NCI-H345 (cell line): ENCODE measurements at places on chromosomes 12 and 14.

- no peak for DNase-seq
Observed at GRCh38 chr12:127239781-127240180, 1027.2 kb upstream of the TMEM132C start.

DNA sequence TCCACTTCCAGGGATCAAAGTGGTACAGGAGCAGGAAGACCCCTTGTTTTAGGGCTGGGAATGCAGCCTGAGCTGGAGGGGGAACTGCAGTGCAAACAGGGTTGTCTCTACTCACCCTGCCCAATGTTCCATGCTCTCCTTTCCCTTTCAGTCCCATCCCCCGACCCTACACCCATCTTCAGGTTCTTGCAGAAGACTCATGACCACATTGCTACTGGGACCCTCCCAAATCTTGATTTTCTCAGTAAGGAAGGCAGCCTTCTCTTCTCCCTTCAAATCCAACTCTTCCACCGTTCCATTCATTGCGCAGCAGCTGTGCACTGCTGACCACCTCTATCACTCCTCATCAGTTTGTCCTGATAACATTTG is 1.9 kb downstream of the SERPINA11 start:
- no peak for DNase-seq

DNA sequence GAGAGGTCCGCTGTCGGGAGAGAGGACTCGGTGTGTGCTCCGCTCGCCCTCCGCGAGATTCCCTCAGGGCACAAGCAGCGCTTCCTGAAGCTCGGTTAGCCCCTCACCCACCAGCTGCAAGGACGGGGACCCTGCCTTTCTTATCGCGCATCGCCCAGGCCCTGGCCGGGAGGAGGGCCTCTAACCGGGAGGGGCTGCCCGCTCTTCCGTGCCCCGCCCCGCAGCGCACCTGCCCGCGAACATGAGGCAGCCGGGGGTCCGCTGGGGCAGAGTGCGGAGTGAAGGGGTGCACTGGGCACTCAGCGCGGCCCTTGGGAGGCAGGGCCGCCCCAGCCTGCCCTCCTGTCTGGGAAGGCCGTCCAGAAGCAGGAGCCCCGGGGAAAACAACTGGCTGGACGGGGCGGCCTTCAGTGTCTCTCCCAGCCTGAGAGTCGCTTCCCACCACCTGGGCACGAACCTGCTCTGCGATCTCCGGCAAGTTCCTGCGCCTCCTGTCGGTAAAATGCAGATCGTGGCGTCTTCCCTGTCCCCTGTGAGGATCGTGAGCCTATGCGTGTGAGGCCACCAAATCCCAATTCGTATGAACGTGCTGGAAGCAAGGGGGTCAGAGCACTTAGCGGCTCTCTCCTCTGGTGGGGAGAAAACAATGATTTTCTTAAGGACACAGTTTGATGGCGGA is 28.0 kb upstream of the ADIPOR2 start:
- no peak for DNase-seq

DNA sequence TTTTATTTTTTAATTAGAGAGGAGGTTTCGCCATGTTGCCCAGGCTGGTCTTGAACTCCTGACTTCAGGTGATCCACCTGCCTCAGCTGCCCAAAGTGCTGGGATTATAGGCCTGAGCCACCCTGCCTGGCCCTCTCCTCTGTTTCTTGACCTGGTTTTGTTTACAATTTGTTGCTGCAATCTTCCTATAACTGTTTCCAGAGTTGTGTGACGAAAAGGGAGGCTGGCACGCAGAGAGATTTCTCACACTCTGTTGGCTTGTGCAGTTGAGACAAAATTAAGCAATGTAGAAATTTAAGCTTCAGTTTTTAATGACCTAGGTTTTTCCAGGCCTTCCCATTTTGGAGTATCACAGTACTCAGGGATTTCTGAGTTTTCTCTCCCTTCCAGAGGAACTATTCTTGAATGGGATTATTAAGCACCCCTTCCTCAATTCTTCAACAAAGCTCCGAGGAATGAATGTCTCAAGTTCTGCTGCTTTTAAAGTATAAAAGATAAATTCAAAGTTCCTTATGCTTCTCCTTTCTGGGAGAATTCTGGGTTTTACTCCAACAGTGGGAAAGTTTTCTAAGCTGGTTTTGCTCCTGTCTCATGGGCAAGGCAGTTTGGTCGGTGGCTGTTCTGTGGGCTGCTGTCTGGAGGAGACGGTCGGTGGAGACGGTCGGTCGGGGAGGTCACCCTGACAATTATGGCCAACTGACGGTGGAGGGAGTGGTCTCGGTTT is 20.4 kb upstream of the FOS start:
- DNase-seq, result no peak

DNA sequence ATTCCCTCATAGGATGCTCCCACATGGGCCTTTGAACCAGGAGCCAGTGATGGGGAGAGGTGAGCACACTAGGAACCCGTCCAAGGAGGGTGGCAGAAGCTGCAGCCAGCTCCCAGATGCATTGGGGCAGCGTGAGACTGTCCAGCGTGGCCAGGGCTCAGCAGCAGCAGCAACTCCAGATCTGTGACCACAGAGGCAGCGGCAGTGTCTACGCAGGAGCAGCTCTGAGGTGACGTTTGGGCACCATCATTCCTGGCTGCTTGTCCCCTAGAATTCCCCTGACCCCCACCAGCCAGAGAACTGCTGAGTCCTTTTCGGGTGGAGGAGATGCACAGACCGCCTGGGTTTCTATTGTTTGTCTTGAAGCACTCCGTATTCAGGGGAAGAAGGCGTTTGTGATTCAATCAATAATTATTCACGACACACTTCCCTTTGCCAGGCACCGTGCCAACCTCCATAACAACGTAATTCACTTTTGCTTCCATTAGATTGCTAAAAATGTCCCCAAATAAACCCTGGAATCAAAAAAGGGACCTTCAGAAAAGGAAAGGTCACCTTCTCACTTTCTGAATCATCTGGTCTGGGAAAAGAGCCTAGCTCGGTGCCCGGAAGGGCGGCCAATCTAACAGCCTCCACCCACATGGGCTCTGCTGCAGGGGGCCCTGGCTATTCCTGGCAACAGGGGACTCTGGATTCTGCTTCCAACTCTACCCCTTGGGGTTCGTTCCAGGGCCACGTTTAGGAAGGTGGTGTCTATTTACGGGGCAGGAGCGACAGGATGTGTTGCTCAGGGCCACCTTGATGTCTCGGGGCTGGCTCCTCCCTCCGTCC is 11.4 kb upstream of the BDKRB2 start:
- peak; percentile 64 for DNase-seq

DNA sequence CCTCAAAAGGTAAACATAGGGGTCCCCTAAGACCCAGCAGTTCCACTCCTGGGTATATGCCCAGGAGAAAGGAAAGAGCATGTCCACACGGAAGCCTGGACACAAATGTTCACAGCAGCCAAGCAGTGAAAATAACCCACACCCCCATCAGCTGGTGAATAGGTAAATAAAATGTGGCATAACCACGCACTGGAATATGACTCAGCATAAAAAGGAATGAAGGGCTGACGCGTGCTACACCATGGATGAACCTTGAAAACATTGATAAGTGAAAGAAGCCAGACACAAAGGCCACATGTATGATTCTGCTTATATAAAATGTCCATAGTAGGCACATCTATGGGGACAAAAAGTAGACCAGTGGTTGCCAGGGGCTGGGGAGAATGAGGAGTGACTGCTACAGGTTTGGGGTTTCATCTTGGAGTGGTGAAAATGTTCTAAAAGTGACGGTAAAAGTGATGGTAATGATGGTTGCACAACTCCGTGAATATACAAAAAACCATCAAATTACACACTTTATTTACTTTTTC is 3.8 kb upstream of the SCARB1 start:
- DNase-seq, result no peak
